ENCODE measurements at places on chromosomes 12 and 14.

- peak; percentile 39 for DNase-seq
Measured at GRCh38 chr14:58166005-58166983, 14.3 kb upstream of the ARMH4 start.

GRCh38 chr12:90124289-90124688, 415.7 kb upstream of the ATP2B1 start:
- no peak for DNase-seq

GRCh38 chr12:41988715-41989114, 156.0 kb downstream of the GXYLT1 start:
- DNase-seq: no peak

GRCh38 chr14:50967790-50968189, 23.5 kb upstream of the PYGL start:
- DNase-seq: no peak

- DNase-seq: no peak
Measured at GRCh38 chr14:31978423-31978822, 98.7 kb upstream of the ARHGAP5 start.

DNA sequence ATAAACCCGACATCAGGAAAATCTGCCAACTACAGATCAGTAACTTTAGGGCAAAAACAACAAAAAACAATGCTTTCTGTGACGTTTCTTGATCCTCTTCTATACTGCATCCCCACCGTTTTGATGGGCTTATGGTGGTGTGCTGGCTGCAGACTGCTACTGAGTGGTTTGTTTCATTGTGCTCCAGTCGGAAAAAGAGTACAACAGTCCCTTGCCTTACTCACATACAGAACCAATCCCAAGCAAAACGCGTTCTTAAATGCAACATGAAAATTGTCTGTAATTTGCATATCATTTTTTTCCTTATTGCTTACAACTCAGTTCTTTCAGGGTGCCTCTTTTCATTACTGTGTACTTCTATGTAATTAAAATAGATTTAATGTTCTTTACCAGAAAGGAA, 2.3 kb downstream of the ETV6 start:
- DNase-seq: no peak

GRCh38 chr12:108611884-108612415, 14.1 kb upstream of the TMEM119 start:
- DNase-seq: no peak

DNA sequence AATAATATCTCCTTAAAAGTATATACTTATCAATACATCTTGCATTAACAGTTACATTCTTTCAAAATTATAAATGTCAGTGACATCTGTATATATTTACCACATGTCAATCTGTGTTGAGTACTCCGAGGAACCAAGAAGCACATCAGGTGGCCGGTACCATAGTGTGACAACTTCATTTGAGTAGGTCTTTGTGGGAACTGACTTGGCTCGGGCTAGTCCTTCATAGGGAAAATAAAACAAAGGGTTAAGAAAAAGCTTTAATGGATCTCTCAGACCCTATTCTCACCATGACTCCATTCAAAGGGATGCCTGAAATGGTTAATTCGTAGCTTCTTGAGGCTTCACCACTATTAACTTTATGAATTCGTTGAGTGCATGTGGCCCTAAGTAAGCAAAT, 94.9 kb downstream of the ELK3 start:
- DNase-seq: no peak

DNA sequence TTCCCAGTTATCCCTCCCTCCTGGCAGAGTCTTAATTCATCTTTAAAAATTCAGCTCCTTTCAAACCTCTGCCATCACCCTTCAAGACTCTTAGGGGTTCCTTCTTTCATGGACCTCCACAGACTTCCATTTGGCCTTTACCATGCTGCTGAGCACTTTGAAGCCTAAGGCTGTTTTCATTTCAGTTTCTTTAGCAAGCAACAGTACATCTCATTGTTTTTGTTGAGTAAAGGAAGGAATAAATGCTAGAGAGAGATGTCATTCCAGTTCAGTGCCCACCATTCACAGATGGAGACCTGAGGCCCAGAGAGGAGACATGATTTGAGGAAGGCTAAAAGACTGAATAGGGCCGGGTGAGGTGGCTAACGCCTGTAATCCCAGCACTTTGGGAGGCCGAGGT, 1.3 kb upstream of the GAS2L3 start:
- DNase-seq: no peak

- DNase-seq: no peak
Measured at GRCh38 chr12:46533723-46534122, 161.2 kb upstream of the SLC38A2 start.

- no peak for DNase-seq
Measured at GRCh38 chr12:46489951-46490388, 117.4 kb upstream of the SLC38A2 start.

GRCh38 chr12:121801595-121802484, 2.0 kb upstream of the SETD1B start:
- no peak for DNase-seq

Measured in stimulated activated CD8-positive, alpha-beta memory T cell treated with anti-CD3 and anti-CD28 coated beads, Interleukin-7, amount 100 ng/mL, for 1 hour (primary cell).